Stimulated activated CD8-positive, alpha-beta memory T cell treated with anti-CD3 and anti-CD28 coated beads, Interleukin-7, amount 100 ng/mL, for 1 hour (primary cell): ENCODE measurements at places on chromosomes 5 and 9.

DNA sequence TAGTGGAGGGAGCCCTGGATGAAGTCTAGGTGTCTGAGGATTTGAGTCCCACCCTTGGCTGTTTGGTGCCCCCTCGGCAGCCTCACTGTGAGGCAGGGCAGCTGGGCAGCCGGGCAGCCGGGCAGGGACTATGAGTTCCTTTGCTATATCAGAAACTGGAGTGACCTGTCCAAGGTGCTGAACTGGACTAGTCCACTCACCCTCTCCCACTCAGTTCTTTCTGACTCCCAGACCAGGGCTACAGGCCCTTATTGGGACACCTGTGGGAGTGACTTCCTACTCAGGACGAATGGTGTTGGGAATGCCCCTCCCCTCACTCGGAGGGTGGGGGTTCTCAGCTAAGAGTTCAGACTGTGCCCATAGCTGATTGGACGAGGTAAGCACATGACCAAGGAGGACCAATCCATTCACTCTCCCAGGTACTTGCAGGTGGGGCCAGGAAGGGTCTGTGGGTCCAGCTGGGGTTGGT is 34.1 kb upstream of the RAPGEF1 start:
- no peak for DNase-seq

- DNase-seq: no peak
These were observed 220.8 kb upstream of the SLC24A2 start for GRCh38 chr9:20009606-20010005.

- no peak for DNase-seq
These were observed 1.9 kb downstream of the PCBD2 start for GRCh38 chr5:134906811-134907210.

- DNase-seq: no peak
These were observed 560.7 kb downstream of the HTR1A start for GRCh38 chr5:63401436-63402046.

DNA sequence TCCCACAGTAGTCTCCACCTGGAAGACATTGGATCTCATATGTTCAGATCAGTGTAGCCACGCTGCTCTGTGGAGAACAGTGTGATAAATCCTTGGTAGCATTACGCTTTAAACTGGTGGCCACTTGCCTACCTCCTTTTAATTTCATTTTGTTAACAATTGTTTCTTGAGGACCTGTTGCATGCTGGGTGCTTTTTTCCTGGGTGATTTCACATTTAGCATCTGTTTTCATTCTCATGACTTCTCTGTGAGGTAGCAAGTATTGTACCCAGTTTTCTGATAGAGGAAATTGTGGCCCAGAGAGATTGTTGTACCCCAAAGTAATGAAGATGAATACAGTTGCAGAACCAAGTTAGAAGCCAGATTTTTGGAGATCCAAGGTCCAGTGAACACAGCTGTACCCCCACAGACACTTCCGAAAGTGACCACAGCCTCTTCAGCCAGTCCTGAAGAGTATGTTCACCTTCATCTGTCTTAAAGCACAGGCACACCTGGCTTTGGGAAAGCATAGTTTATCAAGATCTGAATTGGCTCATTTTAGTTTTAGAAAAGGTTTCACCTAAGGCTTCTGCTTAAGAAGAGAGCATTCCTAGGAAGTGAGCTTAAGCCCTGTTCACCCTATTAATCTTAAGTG is 75.2 kb downstream of the F2RL2 start:
- DNase-seq: no peak

GRCh38 chr9:95100071-95100627 is 217.4 kb downstream of the FANCC start:
- DNase-seq: no peak

DNA sequence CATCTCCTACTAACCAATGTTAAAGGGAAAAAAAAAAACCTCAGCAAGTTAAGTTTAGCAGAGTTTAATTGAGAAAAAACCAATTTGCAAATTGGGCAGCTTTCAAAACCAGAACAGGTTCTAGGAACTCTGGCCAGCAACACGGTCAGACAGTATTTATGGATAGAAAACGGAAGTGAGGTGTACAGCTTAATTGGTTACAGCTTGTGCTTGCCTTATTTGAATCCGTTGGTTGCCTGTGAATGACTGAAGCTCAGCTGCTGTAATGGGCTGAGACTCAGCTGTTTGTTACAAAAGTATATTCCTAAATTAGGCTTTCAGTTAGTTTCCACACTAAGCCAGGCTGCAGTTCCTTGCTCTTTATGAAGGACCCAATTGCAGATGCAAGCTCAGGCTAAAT is 217.0 kb downstream of the SREK1 start:
- DNase-seq: no peak

- no peak for DNase-seq
These were observed 1.5 kb downstream of the CCNO start for GRCh38 chr5:55231919-55232270.

- DNase-seq: no peak
These were observed 211.2 kb upstream of the TBCA start for GRCh38 chr5:77987331-77987730.

DNA sequence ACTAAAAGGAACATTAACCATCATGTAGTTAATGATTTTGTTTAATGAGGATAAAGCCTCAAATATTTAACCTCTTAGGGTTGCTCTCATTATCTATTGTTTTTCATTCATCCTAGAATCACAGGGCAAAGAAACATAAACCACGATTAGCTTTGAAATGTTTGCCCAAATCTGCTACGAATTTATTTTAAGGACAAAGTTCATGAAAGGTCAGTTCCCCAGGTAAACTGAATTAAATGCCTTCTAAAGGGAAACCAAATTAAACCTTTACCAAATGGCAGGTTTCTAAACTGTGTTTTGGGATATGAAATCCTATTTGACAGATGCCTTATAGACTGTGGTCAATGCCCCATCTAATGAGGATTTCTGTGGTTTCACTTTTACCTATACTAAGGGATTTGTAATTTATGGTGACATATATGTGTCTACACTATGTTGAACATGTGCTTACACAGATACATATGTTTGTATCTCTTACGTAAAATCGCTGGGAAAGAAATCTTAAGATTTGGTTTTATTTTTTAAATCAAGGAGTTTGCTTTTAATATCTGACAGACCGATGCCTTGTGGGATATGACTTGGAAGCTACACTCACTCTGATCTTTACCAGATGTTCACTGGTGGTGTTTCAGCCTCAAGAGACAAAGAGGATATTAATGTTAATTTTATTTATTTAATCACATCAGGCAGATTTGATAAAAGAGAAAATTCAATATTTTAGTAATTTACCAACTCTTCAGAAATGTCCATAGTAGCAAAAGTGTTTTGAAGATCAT is 188.4 kb downstream of the GLIS3 start:
- no peak for DNase-seq

DNA sequence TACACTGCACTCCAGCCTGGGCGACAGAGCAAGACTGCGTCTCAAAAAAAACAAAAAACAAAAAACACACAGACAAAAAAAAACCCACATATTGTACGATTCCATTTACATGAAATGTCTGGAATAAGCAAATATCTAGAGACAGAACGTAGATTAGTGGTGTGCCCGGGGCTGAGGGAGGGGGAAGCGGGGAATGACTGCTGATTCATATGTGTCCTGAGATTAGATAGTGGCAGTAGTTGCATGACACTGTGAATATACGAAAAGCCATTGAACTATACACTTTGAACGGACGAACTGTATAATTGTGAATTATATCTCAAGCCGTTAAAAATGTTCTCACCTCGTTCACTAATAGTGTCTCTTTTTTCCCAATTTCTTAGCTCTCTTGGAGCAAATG is 23.9 kb downstream of the FGF1 start:
- DNase-seq: no peak

DNA sequence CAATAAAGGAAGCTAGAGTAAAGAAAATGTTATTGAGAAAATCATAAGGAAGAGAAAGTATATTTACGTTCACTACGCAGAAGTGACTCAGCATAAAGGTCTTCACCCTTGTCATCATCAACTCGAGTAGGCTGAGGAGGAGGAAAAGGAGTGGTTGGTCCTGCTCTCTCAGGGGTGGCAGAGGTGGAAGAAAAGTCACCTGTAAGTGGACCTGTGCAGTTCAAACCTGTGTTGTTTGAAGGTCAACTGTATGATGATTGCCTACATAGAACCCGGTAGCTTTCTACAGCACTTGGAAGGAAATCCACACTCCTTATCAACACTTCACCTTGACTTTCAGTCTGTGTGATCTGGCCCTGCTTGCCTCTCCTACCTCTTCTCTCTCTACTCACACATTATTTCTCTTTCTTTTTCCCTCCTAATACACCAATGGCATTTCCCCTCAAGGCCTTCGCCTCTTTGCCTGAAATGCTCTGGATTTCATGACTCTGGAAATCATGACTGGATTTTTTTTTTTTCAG is 109.3 kb upstream of the CPEB4 start:
- DNase-seq: no peak
